ENCODE measurements at places on chromosomes 4 and X.

GRCh38 chrX:2811271-2811670 is 17.5 kb upstream of the GYG2 start:
- DNase-seq = no peak

DNA sequence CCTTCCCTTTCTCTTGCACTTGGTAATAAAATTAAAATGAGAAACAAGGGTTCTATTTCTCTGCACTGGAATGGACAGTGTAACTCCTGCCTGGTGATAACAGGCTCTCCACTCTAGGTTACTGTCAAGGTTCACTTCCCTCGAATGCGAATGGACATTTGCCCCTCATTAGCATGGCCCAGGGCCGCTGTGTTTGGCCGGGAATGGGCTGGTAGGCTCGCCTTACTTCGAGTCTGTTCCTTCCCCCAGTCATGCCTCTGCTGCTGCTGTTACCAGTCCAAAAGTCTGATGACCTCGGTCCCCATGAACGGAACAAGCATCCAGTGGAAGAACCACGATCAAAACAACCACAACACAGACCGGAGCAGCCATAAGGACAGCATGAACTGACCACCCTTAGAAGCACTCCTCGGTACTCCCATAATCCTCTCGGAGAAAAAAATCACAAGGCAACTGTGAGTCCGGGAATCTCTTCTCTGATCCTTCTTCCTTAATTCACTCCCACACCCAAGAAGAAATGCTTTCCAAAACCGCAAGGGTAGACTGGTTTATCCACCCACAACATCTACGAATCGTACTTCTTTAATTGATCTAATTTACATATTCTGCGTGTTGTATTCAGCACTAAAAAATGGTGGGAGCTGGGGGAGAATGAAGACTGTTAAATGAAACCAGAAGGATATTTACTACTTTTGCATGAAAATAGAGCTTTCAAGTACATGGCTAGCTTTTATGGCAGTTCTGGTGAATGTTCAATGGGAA is 61.5 kb downstream of the EDNRA start:
- DNase-seq = no peak

DNA sequence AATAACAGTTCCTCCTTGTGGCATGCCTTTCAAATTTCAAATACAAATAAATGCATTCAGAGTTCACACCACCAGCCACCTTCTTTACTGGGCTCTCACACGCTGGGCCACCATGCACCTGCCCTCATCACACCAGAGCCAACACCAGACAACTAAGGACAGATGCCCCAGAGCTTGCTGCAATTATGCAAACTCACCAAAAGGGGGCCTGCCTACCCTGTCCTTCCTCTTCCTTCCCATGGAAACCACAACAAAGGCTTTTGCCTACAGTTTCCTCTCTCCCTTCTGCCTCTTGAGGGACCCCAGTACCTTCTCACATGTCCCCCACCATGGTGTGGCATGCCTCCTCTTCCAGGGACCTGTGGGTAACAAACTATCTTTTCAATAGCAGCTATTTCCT is 1333.9 kb upstream of the TENM3 start:
- no peak for DNase-seq

GRCh38 chr4:10998846-10999245 is 314.3 kb upstream of the CLNK start:
- no peak for DNase-seq

GRCh38 chrX:67582436-67582835 is 38.6 kb downstream of the AR start:
- no peak for DNase-seq

- no peak for DNase-seq
These were observed 360.6 kb downstream of the FSTL5 start for GRCh38 chr4:161803171-161803570.

GRCh38 chrX:56120242-56120641 is 111.9 kb upstream of the KLF8 start:
- no peak for DNase-seq

DNA sequence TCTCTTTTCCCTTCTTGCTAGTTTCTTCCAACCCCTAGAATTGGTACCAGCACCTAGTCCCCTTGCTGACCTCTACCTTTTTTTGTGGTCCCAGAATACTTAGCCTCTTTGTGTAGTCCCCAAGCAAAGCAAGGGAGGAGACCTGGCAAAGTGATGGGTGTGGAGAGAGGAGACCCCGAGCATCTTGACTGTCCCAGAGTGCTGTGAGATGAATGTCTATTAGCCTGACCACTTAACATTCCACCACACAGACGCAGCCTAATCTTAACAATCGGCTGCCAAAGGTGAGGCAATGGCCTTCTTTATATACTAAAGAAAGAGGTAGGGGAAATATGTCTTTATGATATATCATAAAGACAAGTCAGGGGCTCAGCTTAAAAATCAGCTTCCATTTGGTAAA is 55.9 kb downstream of the TRIM2 start:
- DNase-seq = no peak

- DNase-seq = no peak
These were observed 58.5 kb downstream of the PPA2 start for GRCh38 chr4:105415281-105415744.

DNA sequence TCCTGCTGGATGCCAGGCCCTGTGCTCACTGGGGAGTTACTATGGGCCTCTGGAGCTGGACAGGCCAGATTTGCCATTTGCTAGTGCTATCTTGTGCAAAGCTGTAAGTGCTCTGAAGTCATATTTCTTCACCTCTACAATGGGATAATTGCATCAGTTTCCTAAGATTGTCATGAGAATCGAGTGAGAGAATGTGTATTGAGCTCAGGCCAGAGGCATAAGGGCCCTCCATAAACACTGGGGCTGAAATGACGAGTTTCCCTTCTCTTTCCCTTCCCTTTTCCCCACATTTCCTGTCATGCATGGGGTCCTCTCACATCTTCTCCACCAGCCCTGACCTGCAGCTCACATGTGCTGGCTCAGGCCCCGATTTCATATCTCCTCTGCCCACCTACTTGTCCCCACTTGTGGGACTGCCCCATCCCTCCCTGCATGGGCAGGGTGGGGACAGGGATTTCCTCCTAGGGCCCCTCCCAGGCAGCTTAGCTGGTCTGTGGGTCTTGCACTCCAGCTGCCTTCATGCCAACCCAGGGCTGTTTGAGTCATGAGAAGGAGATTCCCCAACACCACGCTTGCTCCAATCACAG is 358.8 kb downstream of the MID1IP1 start:
- no peak for DNase-seq

DNA sequence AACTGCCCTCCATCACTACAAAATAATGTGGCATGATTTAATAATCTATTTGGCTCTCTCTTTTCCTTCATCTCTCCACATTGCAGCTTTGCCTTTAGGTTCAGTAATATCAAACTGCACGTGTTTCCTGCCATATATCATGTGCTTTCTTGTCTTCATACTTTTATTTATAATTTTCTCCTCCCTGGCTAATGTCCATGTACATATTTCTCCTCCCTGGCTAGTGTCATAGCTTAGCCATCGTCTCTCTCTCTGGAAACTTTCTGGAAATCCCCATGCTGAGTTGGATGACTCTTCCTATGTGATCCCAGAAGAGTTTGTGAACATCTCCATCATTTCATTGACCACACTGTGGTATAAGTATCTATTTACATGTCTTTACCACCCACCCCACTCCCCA is 21.3 kb upstream of the PDGFC start:
- DNase-seq = no peak

DNA sequence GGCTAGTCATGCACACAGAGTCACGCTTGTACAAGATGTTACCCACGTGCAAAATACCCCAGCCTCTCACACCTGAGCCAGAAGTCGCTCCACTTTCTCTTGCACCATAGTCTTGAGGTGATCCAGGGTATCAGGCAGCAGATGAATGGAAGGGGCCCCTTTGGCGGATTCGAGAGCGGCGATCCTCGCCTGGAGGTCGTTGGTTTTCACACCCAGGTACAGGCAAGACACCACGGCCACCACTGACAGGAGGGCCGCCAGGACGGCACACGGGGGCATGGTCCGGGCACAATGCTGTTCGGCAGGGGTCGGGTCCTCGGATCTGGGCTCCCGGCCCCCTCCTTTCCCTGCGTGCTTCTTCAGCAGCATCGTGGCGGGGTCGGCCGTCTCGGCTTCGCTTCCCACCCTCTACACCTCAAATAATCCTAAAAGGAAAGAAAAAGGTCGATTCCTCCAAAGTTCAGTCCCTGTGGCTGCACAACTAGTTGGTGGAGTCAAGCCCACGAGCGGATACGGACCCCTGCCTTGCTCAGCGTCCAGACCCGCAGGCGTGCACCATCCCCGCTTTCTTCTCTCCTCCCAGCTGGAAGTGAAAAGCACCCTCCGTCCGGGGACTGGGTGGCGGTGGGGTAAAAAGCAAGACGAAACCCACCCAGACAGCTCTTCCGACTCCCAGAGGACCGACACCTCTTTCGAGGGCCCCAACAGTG is 652 bp downstream of the COL25A1 start:
- DNase-seq = no peak

DNA sequence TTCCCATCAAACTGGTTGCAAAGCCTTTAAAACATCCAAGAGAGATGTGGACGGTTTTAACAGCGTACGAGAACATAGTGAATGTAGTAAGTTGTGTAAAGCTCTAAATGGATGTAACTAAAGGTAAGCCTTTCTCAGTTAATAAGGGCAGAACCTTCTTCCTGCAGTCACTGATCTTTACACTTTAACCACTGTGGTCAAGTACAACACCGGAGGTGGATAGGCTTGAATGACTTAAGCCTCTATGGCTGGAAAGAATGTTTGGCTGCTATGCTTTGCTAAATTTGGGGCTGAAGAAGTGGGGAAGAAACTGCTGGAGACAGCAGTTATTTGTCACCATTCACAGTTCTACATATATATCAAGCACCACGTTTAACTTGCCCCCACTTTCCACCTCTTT is 285.1 kb upstream of the FMR1 start:
- DNase-seq = no peak

GRCh38 chr4:95889662-95890061 is 49.8 kb downstream of the PDHA2 start:
- DNase-seq = no peak

GRCh38 chr4:67776746-67777145 is 22.6 kb upstream of the GNRHR start:
- DNase-seq = no peak

DNA sequence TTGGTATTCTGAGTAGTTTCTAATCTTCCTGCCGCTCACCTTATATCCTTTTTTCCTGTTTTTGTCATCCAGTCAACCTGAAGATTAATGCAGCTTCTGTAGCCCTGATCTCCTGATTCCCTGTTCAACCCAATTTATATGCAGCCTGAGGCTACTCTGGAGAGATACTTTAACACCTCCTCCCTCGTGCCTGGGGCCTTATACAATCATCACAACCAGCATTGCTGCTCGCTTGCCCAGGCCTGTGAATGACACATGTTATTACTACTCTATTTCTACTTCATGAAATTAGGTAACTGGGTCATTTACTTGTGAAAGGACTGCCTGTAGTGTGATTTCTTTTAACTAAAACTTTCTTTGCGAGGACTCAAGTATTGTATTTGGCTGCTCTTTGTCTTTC is 33.7 kb upstream of the WDR17 start:
- no peak for DNase-seq

DNA sequence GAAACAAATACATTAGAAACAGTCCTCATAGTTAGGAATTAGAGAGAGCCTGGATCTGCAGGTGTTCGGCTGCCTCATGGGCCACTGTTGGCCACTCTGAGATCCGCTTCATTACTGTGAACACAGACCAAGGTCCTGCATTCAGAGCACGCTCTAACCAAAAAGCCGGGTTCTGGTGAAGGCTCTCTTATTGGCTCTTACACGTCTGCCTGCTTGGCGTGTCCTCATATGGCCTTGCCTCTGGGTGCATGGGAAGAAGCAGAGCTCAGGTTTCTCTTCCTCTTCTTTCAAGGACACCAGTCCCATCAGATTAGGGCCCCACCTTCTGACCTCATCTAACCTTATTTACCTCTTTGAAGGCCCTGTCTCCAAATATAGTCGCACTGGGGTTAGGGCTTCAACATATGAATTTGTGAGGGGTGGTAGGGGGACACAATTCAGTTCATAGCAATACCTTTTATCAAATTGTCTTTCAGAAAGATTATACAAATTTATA is 37.1 kb upstream of the ELF2 start:
- DNase-seq = no peak

DNA sequence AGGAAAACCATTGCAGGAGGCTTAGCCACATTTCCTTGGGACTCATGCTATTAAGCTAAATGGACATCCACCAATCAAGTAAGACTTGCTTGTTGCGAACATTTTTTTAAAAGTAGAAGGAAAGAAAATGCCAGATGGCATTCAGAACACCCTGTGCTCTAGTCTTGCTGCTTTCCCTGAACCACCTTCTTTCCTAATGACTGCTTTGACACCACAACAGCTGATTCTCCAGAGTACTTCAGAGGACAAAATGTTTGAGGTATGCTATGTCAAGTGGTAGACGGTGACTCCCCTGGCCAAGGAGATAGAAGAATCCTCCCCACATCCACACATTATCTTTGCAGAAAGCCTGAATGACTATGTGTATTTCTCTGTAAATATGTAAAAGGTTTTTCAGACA is 65.4 kb downstream of the ANK2 start:
- DNase-seq = no peak

DNA sequence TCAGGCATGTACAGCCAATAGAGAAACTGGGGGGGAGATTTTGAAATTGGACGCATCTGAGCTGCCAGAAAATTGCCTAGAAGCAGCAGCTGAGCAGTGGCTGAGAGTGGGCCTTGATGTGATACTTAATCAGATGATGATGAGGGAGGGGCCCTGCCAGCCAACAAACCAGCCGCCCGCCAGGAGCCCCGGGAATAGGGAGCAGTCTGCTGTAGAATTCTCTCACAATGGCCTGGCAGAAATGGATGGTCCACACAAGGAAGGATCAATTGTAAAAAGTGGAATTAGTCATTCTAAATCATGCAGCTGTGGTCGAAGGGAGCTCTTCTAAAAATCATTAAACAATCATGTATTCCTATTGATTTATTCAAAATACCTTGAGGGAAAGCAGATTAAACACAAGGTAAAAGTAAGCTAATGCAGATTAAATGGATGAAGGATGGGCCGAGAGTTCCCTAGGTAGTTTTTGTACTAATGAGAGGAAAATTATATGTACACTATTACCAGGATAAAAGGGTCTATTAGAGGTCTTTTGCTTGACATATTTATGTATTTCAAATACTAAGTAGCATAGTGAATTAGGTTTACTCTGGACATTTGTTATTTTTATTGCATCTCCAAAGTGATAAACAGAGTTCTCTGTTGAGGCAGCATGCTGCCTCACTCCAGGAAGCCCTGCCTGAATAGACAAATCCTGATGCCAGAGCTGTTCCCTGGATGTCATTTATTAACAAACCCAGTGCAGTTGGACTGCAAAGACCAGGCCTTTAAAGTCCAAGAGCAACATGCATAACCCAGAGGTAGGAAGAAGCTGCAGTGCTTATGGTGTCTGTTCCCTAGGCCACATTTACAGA is 91.3 kb downstream of the NKX6-1 start:
- DNase-seq = no peak

DNA sequence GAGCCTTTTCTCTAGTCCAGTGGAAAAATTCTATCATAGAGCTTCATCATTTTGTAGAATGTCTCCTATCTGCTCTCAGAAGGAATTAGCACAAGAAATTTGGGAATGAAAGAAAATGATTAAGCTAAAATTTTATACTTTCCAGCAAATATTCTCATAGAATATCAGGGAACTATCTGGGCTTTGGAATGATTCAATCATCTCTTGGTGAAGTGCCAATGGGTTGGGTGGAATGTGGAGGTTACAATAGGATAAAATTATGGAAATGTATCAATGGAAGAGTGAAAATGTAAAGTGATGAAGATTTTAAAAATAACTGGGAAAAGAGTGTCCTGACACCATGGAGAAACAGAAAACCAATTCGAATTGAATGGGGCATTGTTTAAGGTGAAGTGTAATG is 119.0 kb upstream of the MID1 start:
- no peak for DNase-seq

All from hematopoietic multipotent progenitor cell (in vitro differentiated cells).